ENCODE measurements at places on chromosomes 7 and 10.

GRCh38 chr7:13988731-13989125 is 738 bp downstream of the ETV1 start:
- DNase-seq, result no peak

GRCh38 chr7:77329466-77330168 is 86.5 kb downstream of the GSAP start:
- DNase-seq, result no peak

- DNase-seq, result no peak
Measured at GRCh38 chr7:151790095-151790829, 86.7 kb downstream of the PRKAG2 start.

- no peak for DNase-seq
Measured at GRCh38 chr10:12381536-12382156, 32.3 kb downstream of the CAMK1D start.

- no peak for DNase-seq
Measured at GRCh38 chr10:66752714-66753113, 173.1 kb upstream of the LRRTM3 start.

- no peak for DNase-seq
Measured at GRCh38 chr10:10911471-10911921, 106.2 kb upstream of the CELF2 start.

- DNase-seq, result no peak
Measured at GRCh38 chr10:117163954-117164548, 26.0 kb upstream of the VAX1 start.

DNA sequence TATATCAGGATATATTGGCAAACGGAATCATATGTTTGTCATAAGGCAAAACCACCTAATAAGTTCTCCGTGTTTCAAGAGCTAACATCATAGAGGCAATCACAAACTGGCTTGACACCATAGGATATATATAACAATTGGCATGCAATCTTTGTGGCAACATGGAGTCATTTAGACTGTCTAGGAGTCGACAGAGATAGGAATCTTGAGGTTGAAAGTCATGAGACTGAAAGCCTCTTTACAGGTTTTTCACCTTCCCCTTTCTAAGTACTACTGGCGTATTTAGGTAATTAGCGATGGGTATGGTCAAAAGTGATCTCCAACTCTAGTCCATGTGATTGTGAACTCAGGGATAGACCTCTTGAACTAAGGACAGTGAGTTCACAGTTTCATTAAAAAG is 63.7 kb downstream of the THSD7A start:
- no peak for DNase-seq

DNA sequence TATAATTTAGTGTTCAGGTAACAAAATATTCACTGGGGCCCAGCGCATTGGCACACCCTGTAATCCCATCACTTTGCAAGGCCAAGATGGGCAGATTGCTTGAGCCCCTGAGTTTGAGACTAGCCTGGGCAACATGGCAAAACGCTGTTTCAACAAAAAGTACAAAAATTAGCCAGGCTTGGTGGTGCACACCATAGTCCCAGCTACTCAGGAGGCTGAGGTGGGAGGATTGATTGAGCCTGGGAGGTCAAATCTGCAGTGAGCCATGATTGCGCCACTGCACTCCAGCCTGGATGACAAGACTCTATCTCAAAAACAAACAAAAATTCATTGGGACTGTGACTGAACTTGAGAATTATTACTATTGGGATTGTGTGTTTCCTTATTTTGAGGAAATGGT is 40.4 kb upstream of the TRUB1 start:
- no peak for DNase-seq

- no peak for DNase-seq
Measured at GRCh38 chr10:119310806-119311205, 103.4 kb downstream of the GRK5 start.

- no peak for DNase-seq
Measured at GRCh38 chr10:21427804-21428481, 97.5 kb downstream of the SKIDA1 start.

DNA sequence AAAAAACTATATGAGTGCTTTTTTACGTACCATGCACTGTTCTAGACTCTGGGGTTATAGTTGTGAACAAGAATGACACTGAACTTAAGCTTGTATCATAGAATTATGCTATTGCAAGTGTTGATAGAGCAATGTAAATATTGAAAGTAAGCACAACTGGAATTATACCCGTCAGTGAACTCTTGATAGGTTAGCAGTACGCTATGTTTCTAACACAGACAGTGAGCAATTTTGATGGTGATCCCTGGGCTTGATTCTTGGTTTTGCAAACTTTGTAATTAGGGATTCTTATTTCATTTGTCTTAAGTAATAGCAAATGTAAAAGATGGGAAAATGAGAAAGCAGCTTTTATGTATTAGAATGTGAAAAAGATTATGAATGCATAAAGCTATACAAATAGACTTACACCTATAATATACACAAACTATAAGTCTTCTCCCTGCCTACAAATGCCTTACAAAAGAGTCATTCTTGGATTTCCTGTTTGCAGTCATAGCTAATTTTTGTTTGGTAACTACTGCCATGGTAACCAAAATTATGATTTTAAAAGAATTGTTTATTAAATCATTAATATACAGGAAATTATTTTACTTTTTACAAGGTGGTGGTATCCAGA is 6.7 kb downstream of the TES start:
- DNase-seq, result no peak

DNA sequence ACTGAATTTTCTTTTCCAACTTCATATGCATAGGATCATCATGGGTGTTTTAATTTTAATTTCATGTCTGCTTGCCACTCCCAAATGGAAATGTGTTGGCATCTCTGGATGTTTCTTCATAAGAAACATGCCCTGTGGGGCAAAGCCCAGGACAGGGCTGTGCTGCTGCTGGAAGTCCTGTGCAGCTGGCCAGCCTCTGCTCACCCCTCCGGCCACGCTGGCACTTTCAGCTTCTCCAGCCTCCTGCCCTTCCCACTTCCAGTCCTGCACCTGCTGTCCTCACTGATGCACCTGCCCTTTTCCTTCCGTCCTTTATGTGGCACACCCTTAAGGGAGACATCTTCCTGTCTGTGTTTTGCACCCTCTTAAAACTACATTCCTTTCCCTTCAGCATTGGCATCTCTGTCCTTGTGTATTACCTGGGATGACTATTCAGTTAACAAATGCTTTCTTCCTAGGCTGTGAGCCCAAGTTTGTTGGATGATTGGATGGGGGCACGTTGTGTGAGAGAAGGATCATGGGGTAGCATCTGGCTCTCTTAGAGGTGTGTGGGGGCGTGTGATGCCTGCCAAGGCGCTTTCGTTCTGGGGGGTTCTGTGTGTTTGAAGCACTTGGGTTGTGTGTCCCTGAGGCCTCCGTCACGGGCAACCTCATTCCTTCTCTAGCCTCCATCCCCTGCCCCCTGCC is 56.8 kb downstream of the TCF7L2 start:
- no peak for DNase-seq

GRCh38 chr7:63113713-63114285 is 884.9 kb upstream of the ZNF722 start:
- DNase-seq, result no peak

GRCh38 chr7:31744294-31744874 is 57.4 kb downstream of the PPP1R17 start:
- no peak for DNase-seq

DNA sequence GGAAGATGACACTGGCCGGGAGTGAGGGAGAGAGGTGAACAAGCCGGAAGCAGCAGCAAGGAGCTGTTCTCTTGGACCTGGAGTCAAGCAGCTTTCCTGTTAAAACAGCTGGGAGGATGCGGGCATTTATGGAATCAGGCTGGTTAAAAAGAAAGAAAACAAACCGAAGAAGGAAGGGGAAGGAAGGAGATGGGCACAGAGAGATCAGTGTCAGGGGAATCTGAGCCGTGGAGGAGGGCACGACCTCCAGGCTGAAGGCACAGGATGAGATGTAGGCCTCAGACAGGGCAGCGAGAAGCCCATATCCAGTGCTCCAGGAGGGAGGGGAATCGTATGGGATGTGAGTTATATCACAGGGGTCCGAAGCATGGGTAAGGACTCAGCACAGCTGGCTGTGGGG is 105.9 kb upstream of the RHEB start:
- DNase-seq, result no peak

DNA sequence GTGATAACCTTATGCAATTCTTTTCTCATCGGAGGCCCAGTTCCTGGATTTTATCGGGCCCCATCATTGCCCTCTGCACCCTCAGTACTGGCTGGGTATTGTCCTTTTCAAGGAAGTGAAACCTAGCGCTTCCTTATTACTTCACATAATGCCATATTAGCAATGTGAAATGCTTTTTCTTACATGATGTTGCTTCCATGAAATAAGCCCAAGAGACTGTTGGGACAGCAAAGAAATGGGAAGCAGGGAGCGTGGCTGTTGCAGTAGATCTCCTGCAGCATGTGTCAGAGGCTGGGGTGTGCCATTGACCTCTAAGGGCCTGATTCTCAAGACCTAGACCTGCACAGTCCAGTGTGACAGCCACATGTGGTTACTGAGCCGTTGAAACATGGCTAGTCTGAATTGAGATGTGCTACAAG is 8.1 kb downstream of the CHN2 start:
- no peak for DNase-seq

- DNase-seq, result no peak
Measured at GRCh38 chr7:105438254-105438653, 49.5 kb upstream of the SRPK2 start.

DNA sequence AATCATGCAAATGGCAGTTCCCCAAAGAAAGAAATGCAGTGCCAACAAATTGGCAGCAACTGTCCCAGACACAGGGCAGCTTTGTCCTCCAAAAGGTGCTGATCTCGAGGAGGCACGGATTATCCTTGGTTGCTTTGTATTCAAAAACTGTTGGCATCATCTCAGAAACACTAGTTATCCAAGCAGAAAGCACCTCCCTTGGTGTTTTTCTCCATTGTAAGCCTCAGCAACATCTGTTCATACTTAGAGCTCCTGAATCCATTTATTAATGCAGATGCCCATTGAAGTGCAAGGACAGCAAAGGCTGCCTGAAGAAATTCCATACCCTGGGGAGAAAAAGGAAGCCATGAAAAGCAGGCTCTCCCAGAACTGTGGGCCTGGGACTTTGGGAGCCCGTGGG is 1.1 kb upstream of the NPS start:
- DNase-seq, result no peak

- no peak for DNase-seq
Measured at GRCh38 chr7:37920305-37920848, at the start of gene EPDR1. TSS of gene EPDR1 (plus strand) at chr7:37920640. CDS start at chr7:37920940, 300 bp downstream.

DNA sequence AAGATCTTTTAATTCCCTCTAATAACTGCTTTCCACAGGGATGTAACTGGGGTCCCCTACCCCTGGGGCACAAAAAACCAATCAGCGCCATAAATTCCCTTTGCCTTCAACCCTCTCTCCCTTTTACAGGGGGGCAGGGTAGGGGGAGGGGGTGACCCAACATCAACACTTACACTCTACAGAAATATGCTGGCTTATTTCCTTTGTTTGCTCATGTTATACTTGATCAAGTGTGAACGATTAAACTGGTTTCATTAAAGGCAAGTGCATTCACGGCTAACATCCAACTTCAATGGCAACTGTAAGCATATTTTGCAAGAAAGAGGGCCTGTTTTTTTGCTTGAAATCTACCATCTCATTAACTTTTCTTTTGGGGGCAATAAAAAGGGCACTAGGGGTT is 2.9 kb downstream of the CTBP2 start:
- no peak for DNase-seq

DNA sequence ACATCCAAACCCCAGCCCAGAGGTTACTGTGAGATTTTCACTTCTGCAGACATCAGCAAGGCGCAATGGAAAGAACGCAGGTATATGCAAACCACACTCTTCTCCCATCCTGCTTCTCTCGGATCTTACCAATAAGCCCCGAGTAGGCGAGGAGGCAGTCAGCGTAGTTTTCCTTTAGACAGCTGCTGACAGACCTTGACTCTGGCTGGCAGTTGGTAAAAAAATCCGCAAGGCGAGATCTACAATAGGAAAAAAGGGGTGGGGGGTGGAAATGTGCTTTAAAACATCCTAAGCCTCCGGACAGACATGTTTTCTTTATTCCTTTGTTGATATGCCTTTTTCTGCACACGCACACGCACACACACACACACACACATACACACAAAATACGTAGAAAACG is 176.5 kb downstream of the GFRA1 start:
- no peak for DNase-seq

DNA sequence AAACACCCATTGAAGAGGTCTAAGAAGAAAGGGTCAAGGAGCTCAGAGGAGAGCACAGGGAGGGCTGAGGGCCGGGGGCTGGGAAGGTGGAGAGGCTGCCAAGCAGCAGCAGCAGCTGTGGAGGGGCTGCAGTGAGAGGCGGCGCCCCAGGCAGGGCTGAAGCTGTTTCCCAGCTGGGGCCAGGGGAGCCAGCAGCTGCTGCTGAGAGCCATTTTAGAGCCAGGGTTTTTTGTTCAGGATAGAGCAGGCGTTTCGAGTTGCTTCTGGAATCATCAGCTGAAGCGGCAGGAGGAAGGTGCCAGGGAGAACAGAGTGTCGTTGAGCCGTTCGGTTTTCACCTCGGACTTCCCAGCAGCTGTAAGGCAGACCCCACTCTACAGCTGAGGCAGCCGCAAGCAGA is 62.7 kb downstream of the LANCL2 start:
- no peak for DNase-seq

DNA sequence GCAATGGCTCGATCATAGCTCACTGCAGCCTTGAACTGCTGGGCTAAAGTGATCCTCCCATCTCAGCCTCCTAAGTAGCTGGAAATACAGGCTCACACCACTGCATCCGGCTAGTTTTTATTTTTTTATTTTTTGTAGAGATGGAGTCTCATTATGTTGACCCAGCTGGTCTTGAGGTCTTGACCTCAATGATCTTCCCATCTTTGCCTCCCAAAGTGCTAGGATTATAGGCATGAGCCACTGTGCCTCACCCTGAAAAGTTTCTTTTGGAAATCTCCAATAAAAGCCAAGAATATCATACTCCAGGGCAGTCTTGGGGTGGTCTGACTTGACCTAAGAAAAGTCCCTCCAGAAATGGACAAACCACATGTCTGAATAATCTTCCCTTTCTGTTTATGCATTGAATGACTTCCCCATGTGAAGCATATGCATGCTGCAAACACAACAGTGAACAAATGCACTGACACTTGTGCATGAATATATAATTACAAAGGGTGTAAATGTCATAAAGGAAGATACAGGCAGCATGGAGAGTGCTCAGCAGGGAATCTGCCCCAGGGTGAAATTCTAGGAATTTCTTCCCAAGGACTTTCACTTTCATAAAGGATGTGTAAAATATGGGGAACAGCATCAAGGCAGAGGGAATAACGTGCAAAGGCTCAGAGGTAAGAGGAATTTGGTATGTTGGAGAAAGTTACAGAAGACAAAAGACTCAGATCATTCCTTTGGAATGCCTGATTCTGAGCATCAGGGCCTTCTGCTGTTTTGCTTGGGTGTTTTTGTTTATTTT is 142.4 kb upstream of the LYZL1 start:
- DNase-seq, result no peak

GRCh38 chr10:100174699-100175677 is 10.8 kb downstream of the ERLIN1 start:
- DNase-seq, result no peak

DNA sequence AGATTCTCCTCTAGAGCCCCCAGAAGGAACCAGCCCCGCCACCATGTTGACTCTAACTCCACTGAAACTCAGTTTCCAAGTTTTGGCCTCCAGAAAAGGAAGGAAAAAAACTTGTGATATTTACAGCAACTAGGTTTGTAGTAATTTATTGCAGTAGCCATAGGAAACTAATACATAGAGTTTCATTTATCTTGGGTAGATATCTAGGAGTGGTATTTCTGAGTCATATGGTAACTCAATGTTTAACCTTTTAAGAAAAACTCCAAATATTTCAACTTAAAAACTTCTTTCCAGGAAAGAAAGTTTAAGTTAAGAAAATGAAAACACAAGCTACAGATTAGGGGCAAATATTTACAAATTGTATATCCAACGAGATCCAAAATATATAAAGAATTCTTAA is 576.7 kb downstream of the KCNMA1 start:
- no peak for DNase-seq
